ENCODE measurements at places on chromosomes 3 and 15.

DNA sequence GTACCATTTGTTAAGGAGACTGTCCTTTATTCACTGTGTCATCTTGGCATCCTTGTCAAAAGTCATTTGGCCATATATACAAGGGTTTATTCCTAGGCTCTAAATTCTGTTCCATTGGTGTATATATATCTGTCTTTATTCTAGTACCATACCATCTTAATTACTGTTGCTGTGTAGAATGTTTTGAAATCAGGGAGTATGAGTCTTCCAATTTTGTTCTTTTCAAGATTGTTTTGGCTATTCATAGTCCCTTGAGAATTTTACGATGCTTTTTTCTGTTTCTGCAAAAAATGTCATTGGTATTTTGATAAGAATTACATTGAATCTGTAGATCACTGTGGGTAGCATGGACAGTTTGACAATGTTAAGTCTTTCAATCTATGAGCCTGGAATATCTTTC lies 28.7 kb downstream of the PFN2 start:
- H3K4me3 ChIP-seq, result no peak overlapping the region
- no peaks in the 10 kb centered on the region for H3K27me3 ChIP-seq
- H3K36me3 ChIP-seq, result peaks cover 26% of the 10 kb centered on the region
- H3K4me1 ChIP-seq, result peaks cover 5% of the 10 kb centered on the region

- DNase-seq, result no peak
- no peaks in the 10 kb centered on the region for H3K4me1 ChIP-seq
- no peaks in the 10 kb centered on the region for H3K27me3 ChIP-seq
- no peaks in the 10 kb centered on the region for H3K36me3 ChIP-seq
- H3K4me3 ChIP-seq, result no peak overlapping the region
- H3K27ac ChIP-seq, result no peak overlapping the region
These were observed 557.3 kb downstream of the FGF12 start for GRCh38 chr3:192170031-192170430.

GRCh38 chr3:152269056-152269830 lies 514 bp downstream of the MBNL1 start:
- H3K27ac ChIP-seq, result peak overlapping the region; percentile 95
- peaks cover 48% of the 10 kb centered on the region for H3K36me3 ChIP-seq
- H3K27me3 ChIP-seq, result no peaks in the 10 kb centered on the region

DNA sequence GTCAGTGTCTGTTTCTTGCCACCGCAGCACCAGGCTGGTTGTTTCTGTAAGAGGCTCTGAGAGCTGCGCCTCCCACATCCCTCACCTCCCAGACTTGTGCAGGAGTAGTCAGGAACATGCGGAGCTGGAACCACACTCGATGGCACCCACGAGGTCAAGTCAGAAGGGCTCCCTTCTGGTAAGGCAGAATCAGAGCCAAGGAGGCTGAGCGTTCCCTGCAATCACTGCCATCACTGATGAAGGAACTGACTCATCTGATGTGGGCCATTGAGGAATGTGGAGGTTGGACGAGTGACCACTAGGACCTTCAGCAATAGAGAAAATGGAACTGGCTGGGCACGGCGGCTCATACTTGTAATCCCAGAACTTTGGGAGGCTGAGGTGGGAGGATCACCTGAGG lies 35.7 kb upstream of the BLM start:
- no peaks in the 10 kb centered on the region for H3K27me3 ChIP-seq
- no peak overlapping the region for H3K4me3 ChIP-seq
- H3K36me3 ChIP-seq, result peaks cover 5% of the 10 kb centered on the region
- DNase-seq, result no peak
- H3K27ac ChIP-seq, result no peak overlapping the region
